ENCODE measurements at places on chromosomes 6 and 20. TPM values are rescaled to one million over a fixed set of nuclear protein-coding genes. Genes with fewer than 3 reads are reported as not detected.

- DNase-seq: no peak
Observed at GRCh38 chr6:35223396-35223795, 9.6 kb downstream of the SCUBE3 start.

DNA sequence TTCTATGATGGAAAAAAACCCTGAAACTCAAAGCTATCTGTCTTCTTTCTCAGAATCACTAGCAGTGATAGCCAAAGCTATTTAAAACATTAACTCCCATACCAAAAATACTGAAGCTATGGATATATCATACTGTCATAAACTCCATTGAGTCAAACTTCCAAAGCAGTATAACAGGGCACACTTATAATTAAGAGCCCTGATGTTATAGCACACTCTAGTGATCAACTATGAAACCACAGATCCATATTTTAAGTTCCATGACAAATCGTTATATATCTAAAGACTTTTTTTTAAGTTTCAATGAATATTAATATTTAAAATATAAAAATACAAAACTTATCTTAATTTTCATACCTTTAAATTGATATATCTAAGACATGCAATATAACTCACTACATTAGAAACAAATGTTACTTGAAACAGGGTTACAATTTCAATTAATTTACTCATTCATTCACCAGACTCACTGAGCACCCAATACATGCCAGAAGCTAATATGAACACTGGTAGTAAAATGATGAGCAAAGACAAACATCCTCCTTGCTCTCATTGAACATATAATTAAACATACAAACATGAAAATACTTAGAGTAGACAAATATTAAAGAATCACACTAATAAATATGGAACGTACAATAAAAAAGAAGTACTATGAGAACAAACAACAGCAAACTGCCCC, 69.3 kb downstream of the IBTK start:
- DNase-seq: peak; percentile 24

- no peak for DNase-seq
Observed at GRCh38 chr20:53224851-53225250, 252.7 kb downstream of the TSHZ2 start.

DNA sequence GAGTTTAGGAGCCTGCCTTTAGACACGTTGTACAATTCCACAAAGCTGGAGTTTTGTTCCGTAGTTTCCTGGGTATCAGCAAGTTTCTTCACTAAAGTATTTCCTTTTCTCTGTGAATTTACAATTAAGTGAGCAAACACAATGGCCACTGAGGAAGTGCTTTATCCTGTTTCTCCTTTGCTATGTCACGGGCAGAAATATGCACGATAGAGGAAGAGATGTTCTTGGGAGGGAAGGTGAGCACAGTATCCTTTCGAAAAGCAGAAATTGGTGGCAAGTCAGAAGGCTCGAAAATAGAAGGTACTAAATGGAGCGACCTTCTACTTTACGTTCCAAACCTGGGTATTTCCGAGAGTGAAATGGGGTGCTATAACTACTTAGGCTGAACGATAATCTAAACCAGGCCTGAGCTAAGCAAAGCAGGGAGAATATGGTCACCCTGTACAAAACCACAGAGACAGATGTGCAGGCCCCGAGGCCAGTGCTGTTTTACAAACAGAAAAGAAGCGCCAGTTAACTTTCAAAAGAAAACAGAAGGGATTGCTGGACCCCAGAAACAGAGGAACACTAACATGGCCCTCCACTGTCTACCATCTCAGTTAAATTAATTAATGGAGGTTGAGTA, 259.6 kb downstream of the TBC1D7 start:
- no peak for DNase-seq

- DNase-seq: no peak
Observed at GRCh38 chr6:159462431-159462830, 230.6 kb downstream of the SOD2 start.

- no peak for DNase-seq
Observed at GRCh38 chr20:1625083-1625690, 5.4 kb upstream of the SIRPB1 start.

GRCh38 chr20:59360934-59361333, 60.5 kb downstream of the EDN3 start:
- DNase-seq: no peak

DNA sequence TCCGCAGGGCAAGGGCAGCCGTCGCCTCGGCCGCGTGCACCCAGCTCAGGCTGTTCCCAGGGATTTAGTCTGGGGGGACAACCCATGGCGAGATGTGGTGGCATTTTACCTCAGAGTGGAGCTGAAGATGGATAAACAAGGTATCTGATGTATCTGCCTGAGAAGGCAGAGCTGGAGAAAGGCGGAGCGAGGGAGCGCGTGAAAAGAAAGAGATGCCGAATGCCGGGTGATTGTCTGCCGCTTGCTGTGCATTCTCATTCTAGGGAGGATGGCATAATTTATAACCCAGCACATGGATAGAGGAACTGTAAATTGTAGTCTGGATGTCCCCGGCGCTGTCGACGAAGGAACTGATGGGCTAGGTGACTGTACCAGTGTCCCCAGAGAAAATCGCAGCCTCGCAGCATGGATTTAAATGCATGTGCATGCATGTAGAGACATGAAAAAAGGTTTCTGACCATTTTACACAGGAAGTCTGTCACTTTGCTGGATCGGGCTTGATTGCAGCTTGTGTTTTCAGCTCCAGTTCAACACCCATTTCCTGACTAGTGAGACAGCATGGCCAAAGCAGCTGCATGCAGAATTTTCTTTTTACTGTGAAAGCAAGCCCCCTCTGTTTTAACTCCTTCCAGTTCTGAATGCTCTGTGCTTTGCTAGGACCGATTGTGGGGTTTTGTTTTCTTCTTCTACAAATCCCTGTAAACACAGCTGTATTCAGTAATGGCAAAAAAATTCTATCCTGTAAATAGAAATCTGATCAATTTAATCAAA, 149.7 kb downstream of the PRL start:
- peak; percentile 65 for DNase-seq

- peak; percentile 66 for DNase-seq
Observed at GRCh38 chr6:7108196-7108963, 619 bp downstream of the RREB1 start.

GRCh38 chr6:71028236-71028876, 71.5 kb upstream of the B3GAT2 start:
- no peak for DNase-seq

DNA sequence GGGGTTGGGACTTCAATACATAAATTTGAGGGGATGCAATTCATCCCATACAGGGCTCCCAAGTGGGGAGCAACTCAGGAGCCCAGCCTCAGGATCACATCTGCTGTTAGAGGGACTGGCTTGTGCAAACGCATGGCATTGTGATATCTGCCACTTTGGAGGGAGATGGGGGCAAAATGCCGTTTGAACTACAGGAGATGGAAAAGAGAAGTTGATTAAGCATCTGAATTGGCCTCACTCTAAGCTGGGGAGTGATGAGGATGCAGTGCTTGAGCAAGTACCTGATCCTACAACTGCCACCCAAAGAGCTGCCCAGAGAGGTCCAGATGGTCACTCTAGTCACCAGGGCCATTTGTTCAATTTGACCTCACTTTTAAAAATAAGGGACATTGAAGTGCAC, 2.0 kb downstream of the LY86 start:
- no peak for DNase-seq

DNA sequence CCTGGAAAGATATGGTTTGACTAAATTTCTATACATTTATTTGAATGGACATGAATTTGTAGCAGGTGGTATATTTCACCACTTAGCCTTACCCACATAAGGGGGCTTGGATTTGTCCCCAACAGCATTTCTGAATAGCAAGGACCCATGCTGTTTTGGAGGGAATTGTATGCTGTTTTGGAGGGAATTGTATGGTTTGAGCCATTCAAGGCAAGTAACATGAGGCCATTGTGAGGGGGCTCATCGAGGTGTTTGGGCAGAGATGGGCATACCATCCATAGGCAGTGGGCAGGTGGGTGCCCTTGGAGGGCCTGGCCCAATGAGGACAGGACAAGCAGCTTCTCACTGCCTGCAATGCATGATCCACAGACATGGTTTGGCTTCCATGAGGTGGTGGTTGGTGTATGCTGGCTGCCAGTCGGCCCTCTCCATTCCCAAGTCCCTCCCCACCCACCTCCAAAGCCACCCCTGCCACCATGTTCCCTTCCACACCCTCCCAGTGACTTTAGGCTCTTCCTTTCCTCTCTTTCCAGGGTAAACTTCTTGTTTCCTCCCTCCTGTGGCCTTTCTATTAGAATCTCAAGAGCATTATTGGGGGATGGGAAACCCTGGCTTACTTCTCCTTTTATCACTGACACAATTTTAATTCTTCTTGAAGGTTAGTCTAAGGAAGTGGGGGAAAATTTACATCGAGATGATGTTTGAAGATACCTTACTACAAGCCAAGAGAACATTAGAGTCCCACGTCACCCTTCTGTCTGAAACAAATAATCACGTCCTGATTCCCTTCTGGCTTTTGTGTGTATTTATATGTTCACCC, 13.2 kb upstream of the PXDC1 start:
- no peak for DNase-seq

DNA sequence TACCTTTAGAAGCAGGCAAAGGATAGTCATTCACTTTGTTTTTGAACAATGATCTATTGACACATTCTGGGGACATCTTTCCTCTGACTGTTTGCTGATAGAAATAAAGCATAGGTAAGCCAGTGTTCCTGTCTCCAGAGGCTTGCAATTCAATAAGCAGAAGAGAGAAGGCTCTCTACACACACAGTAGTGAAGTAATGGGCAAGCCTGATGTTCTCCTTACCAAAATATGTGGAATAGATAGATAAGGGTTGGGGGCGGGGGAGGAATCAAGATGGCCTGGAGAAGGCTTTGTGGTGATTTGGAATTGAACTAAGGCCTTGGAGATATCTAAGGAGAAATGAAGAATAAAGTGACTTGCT, 27.3 kb downstream of the PAQR8 start:
- no peak for DNase-seq

DNA sequence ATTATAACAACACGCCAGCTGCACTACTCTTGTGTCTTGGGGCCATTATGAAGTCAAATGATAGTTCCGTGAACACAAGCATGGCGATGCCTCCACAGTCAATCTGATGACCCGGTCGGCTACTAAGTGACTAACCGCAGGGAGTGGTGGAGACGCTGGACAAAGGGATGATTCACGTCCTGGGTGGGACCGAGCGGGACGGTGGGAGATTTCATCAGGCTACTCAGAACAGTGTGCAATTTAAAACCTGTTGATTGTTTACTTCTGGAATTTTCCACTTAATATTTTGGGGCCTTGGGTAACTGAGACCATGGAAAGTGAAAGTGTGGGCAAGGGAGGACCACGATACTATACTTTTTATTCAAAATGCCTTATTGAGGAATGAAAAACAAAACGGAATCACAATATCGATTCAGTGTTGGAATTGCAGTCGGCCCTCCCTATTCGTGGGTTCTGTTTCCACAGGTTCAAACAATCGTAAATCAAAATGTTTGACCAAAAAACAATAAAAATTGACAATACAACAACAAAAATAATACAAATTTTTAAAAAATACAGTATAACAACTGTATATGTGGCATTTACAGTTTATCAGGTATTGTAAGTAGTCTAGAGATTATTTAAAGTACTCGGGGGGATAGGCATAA, 66.5 kb downstream of the MYLK4 start:
- DNase-seq: no peak

- DNase-seq: no peak
Observed at GRCh38 chr6:154140743-154141142, 101.7 kb downstream of the OPRM1 start.

GRCh38 chr6:7697820-7698623, 27.9 kb upstream of the BMP6 start:
- DNase-seq: peak; percentile 24

DNA sequence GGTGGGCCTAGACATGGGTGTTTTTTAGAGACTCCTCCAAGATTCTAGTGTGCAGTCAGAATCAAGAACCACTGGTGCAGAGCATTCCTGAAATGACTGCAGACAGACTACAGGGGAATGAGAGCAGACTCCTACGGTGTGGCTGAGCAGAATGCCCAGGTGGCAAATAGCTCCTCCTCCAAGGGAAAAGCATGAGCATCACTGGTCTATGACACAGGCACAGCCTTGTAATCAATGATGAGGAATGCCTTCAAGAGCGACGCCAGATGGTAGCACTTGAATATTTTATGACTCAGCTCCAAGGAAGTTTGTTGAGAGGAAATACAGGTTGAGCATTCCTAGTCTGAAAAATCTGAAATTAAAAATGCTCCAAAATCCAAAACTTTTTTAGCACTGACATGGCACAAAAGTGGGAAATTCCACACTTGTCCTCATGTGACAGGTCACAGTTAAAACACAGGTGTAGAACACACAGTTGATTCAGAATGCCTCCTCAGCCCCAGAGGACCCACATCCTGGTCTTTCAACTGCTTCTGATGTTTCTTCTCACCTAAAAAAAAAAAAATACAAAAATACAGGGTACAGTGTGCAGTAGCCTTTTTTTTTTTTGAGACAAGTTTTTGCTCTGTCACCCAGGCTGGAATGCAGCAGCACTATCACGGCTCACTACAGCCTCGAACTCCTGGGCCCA, 10.6 kb upstream of the FAM8A1 start:
- peak; percentile 56 for DNase-seq

GRCh38 chr20:45038745-45039474, 62.0 kb downstream of the KCNS1 start:
- DNase-seq: no peak

- DNase-seq: peak; percentile 80
Observed at GRCh38 chr6:139927236-139927635, 552.8 kb upstream of the CITED2 start.

DNA sequence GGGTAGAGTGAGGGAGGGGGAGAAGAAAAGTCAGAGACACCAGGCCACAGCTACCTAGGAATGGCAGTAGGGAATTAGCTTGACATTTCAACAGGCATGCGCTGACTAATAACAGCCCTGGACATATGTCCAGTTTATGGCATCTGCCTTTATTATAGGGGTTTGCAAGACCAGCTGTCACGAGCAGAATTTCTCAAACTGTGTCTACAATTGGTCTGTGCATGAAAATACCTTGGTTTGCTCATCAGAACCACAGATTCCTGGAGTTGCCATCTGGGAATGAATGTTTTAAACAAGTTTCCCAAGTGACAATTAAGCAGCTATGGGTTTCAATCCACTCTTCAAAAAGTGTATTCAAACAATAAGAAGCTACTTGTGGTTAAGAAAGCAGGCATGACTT, 110.3 kb upstream of the ENPP5 start:
- DNase-seq: no peak

DNA sequence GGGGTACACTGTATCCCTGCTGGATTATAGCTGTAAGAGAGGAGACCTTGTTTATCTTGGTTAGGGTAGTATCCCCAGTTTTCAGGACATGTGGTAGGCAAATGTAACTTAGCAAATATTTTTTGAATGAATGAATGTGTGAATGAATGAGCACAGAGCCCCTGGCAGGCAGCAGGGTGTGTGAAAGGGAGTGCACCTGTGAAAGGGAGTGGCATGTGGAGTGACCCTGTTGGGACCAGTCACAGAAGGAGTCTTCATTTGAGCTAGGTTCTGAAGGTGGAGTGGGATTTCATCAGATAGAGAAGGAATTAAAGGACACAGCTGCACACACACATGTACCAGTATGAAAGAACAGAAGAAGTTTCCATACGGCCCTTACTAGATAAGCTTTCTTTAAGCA, 4.9 kb downstream of the SMAP1 start:
- DNase-seq: no peak

The TRIM31 gene
- polyA plus RNA-seq: not detected

The ADGB gene
- not detected for polyA plus RNA-seq

The PSMB1 gene
- 130 TPM for polyA plus RNA-seq

The MATN4 gene
- 0.54 TPM for polyA plus RNA-seq

The PM20D2 gene
- 44.8 TPM for polyA plus RNA-seq

The FOXF2 gene
- 0.40 TPM for polyA plus RNA-seq

The SYTL3 gene
- polyA plus RNA-seq: 7.9 TPM

The SUMO4 gene
- 0.39 TPM for polyA plus RNA-seq

The C20orf144 gene
- 0.19 TPM for polyA plus RNA-seq

The OR12D3 gene
- polyA plus RNA-seq: not detected

The LHFPL5 gene
- not detected for polyA plus RNA-seq

The IYD gene
- not detected for polyA plus RNA-seq

The PNPLA1 gene
- polyA plus RNA-seq: not detected

All from muscle of back (tissue), 13 donors.